ENCODE measurements at places on chromosomes 13 and 19.

DNA sequence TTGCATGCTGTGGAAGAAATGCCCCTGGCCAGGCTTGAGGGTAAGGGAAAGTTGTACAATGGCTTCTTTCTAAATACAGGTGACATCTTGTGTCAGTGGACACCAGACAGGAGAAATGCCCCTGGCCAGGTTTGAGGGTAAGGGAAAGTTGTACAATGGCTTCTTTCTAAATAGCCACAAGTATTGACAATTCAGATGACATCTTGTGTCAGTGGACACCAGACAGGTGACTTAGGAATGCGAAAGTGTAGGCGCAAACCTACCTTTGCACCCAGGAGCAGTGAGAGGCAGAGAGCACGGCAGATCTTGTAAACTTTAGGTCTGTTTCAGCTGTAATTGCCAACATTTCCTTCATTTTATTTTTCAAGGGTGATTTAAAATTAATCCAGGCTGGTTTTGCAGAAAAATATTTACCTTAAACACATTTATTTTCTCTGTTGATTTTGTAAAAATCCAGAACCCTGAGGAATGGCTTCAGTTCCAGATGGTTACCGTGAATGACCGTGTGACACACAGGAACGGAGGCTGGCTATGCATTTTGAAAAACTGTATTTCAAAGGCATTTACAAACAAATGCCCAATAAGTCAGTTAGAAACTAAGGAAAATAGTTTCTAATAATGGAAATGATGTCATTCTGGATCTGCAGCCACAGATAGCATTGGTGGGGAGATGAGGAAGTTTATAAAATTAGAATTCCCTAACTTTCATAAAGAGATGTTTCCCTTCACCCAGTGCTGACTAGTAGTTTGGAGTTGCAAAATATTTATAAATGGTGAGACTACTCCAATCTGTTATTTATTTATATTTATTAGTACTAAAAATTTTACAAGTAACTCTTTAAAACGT is 34.9 kb downstream of the TNFSF13B start:
- DNase-seq = no peak

- DNase-seq = no peak
These were observed 32.9 kb downstream of the TSHZ3 start for GRCh38 chr19:31316201-31316951.

- no peak for DNase-seq
These were observed 28.0 kb downstream of the CYP4F2 start for GRCh38 chr19:15869873-15870272.

DNA sequence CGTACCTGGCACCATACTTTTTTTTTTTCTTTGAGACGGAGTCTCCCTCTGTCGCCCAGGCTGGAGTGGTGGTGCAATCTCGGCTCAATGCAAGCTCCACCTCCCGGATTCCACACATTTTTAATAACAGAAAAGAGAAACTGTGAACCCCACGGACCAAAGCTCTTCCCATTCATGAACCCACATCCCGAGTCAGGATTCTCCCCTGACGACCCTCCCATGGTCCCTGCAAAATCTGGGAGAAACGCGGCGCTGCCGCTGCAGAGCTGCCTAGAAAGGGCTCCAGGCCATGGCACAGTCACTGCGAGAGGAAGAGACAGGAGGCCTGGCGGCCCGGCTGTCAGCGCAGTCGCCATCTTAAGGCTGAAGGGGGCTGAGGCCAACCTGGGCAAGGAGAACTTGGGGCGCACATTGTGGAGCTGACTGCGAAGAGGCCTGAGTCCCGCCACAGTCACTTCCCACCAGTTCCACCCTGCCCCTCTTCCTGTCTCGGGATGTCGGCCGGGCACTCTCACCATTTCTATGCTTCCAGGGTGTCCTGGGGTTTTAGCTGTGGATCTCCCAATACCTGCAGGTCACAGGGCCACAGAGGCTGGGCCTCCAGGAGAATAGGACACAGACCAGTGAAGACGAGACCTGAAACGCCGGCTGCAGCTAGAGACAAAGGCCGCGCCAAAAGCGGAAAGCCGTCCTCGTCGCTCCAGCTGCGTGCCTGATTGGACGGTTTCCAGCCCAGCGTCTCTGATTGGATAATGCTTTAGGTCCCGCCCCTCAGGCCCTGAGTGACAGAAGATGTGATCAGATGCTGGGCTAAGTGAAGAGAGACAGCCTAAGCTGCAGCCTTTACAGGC is 71.0 kb downstream of the ZNF486 start:
- peak; percentile 62 for DNase-seq

DNA sequence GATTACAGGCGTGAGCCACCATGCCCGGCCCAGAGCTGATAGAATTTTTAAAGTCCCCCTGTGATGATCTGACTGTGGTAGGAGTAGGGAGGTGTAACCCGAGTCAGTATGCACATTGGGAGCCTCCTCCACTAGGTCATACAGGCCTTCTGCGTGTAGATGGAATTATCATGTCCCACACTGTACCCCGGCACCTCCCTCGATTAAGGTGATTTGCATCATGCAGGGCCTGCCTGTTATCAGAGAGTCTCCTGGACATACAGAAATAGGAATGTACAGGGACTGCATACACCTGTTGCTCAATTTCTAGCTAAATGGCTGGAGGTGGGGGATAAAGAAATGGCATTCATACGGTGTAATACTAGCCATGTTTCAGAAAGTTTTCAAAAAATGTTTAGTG is 922 bp upstream of the ERVK3-1 start:
- DNase-seq = no peak

Measured in fibroblast of skin of left biceps (primary cell).